ENCODE measurements at places on chromosomes 7 and 10.

- DNase-seq, result no peak
Observed at GRCh38 chr10:48336978-48337599, 30.6 kb downstream of the MAPK8 start.

DNA sequence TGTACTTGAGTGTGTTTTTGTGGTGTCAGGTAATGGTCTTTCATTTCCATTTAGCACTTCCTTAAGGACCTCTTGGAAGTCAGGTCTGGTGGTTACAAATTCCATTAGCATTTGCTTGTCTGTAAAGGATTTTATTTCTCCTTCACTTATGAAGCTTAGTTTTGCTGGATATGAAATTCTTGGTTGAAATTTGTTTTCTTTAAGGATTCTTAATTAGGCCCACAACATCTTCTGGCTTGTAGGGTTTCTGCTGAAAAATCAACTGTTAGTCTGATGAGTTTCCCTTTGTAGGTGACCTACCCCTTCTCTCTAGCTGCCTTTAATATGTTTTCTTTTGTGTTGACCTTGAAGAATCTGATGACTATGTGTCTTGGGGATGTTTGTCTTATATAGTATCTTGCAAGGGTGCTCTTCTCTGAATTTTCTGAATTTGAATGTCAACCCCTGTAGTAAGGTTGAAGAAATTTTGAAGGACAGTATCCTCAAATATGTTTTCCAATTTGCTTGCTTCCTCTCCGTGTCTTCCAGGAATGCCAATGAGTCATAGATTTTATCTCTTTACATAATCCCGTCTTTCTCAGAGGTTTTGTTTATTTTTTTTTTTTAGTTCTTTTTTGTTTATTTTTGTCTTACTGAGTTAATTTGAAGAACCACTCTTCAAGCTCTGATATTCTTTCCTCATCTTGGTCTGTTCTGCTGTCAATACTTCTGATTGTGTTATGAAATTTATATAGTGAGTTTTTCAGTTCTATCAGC is 70.2 kb downstream of the SLC39A12 start:
- no peak for DNase-seq

- DNase-seq, result no peak
Observed at GRCh38 chr7:22329816-22330524, 27.0 kb downstream of the RAPGEF5 start.

- peak; percentile 9 for DNase-seq
Observed at GRCh38 chr7:25216837-25217236, 11.4 kb downstream of the NPVF start.

DNA sequence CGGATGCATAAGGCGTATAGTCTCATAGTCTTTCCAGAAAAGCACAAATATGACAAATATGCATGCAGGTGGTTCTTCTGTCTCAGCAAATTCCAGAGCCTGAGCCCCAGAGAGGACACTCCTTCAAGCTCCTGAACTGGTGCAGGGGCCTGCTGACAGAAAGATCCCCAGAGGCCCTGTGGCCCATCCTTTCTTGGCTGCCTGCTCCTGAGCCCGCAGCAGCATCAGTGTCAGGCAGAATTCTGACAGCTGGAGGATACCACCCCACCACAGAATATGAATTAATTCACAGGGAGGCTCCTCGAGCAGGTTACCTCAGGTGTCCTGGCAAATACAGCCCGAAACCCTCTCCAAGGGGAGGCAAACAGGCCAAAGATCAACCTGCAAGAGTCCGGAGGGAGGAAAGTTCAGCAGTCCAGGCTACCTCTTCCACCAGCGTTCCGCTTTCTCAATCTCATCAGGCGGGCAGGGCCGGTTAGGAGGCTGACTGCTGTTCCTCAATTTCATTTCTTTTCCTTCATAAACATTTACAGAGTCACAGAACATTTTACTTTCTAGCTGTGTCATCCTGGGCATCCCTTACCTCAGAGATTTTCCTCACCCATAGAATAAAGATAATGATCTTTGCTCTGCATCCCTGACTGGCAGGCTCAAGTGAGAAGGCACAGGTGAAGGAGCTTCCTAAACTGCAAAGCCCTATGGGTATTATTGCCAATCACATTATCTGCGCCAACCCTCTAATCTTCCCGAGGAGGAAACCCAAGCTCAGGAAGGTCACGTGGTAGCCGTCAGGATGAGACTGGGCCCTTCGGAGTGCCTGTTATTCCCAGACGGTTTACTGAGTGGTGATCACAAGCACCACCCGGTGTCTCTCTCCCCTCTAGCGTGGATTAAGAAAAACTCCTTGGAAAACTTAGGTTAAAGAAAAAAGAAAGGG is 1.4 kb downstream of the DNAJB12 start:
- DNase-seq, result no peak
